ENCODE measurements at places on chromosomes 6 and 20. TPM values are rescaled to one million over a fixed set of nuclear protein-coding genes. Genes with fewer than 3 reads are reported as not detected.

Gene MYT1
- not detected for total RNA-seq

Gene C6orf163
- 0.74 TPM for total RNA-seq

Gene CHRNA4
- not detected for total RNA-seq

Gene SYNGAP1
- total RNA-seq = 1.4 TPM

Gene EFCAB8
- not detected for total RNA-seq
